NCI-H1436 (cell line): ENCODE measurements at places on chromosomes 7 and 10.
A peak's percentile ranks its signal among the peaks of the same experiment; 100 is the strongest.

DNA sequence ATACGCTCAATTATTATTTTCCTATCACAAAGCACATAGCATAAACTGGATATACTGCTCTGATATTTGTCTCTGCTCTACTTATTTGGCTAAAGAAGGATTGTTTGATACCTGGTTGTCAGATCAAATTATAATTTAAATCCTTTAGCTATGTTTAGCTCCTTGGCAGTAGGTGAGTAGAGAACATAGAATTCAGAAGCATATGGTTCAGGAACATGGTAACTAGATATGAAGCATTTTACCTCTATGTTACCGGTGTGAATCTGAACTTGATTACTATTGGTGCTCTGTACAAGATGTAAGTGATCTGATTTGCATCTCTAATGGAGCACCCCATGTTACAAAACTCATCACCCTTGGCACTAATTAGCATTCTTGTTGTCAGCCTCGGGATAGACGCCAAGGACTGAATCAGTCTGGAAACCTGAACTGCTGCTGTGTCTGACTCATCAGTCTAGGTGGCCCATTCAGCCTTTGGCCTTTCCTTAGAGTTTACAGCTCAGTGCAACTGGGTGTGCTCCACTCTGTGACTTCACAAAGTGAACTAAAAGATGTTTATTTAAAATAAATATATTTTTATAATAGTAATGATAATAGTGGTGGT, 12.3 kb upstream of the MYPN start:
- peak; percentile 5 for DNase-seq

GRCh38 chr10:62087329-62087728, 181.3 kb downstream of the RTKN2 start:
- DNase-seq, result no peak

DNA sequence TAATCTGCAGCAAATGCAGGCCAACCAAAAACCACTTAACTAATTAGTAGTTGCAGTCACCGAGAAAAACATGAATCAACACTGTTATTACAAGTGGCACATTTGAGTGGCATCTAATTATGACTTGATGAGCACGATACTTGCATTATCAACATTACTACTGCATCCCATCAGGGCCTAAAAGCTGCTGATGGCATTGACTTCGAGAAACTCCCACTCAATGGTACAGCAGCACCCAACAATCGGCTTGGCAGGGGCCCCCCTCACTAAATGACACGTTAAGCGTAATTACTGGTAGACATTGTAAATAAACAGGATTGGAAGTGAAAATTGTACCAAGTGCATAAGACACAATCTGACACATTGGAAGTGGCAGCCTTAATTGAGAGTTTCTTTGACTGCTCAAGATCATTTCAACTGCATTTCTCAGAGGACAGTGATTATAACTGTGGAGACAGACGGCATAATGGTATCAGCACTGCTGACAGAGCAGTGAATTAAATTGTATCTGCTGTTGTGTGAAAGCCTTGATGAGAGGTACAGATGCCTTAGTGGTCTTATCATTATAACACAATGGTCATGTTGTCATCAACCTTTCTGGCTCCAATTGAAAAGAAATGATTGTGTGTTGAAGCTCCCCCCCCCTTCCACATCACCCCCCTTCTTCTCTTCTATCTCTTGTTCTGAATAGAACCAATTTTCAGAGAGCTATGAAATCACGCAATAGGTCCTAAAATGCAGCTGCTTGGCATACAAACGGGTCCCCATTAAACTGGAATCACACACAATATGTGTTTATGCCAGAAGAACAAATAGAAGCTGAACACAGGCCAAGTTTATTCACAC, 43.4 kb downstream of the SHTN1 start:
- peak; percentile 100 for DNase-seq

- no peak for DNase-seq
These were observed 105.8 kb downstream of the GRM8 start for GRCh38 chr7:127146746-127147536.

- DNase-seq, result no peak
These were observed 166.8 kb upstream of the TBX20 start for GRCh38 chr7:35420656-35421055.

GRCh38 chr10:504121-504611, 185.3 kb downstream of the DIP2C start:
- DNase-seq, result no peak

GRCh38 chr10:91689731-91690168, 56.9 kb upstream of the PPP1R3C start:
- no peak for DNase-seq

DNA sequence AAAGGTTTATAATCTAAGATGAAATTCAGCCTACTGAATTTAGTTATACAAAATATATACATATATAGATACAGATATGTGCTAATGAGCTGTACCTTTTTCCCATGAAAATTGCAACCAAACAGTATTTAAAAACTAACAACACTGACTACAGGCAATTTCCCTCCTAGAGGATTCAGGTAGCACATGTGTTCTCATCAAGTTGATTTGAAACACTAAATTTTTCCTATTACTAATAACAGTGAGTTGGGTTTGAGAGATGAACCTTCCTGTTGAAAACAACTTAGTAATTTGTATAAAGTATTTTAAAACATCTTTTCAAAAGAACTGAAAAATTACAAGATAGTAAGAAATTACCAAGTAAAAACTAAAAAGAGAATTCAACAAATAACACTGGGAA, 51.5 kb downstream of the COA1 start:
- no peak for DNase-seq

DNA sequence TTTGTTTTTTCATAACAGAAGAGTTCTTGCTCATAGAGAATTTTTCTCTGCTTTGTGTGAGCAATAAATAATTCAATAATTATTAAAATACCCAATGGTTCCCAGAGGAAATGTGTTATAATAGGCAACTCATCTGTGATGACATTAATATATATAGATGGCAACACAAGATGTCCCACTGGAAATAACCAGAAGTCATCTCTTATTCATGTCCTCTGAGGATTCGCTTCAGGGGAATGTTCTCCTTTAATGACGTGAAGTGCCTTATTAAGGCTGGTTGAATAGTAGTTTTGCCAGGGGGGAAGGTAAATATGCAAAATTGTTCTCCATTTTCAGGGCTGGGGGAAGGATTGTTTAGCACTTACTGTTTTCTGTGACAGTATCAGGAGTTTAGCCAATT, 3.1 kb downstream of the SLC39A12 start:
- no peak for DNase-seq

DNA sequence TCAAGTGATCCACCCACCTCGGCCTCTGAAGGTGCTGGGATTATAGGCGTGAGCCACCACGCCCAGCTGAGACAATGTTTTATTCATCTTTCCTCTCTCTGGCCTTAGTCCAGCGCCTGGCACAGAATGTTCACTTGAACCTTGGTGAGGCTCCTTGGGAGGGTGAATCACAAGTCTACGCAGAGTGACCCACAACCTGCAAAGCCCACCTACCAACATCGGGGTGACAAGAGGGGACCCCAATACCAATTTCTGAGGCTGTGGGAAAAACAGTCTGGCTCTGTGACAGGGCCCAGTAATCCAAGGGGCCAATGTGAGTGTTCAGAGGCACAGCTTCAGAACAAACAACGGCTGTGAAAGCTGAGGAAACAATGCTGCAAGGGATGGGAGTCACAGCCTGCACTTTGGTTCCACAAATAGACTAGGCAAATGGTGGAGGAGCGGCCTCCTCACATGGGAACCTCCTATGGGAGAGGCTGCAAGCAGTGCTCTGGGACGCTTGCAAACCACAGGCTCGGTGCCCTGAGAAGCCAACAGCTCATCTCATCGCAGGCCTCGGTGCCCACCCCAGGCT, 5.6 kb upstream of the MALSU1 start:
- no peak for DNase-seq
